ENCODE measurements at places on chromosomes 5 and 9.

GRCh38 chr9:124033348-124033747 lies 21.8 kb downstream of the LHX2 start:
- DNase-seq = no peak

GRCh38 chr5:181234455-181235306 lies 9.0 kb downstream of the RACK1 start:
- DNase-seq = no peak

DNA sequence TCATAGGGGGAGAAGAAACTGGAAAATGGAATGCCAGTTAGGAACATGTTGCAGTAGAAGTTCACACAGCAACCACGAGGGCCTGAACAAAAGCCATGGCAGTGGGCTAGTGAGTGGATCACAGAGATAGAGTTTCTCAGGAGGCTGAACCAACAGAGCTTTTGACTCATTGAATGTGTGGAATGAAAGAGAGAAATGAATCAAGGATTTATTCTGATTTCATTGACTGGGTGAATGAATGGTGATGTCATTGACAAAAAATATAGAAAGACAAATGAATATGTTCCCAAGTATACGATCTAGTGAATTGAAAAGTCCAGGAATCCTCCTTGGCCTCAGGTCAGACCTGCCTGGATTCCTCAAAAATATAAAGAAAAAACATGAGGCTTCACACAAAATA lies 99.2 kb downstream of the ZNF462 start:
- DNase-seq = no peak

DNA sequence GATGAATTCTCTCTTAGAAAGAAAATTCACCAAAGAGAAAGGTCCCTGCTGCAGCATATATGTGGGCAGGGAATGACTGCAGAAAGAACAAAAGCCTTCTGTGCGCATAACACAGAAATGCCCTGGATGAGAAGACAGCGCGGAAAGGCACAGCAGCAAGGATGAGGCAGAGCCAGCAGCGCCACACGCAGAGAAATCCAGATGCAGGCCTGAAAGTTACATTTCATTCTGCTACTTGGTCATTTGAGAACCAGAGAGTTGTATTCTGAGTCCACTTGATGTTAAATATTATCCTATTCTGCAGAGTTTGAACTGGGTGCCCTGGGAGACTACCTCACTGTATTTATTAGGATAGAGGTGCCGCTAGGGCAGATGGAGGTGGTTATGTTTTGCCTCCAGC lies 68.5 kb downstream of the GLDC start:
- DNase-seq = no peak

- DNase-seq = no peak
Measured at GRCh38 chr9:36848946-36849345, 185.1 kb downstream of the PAX5 start.

DNA sequence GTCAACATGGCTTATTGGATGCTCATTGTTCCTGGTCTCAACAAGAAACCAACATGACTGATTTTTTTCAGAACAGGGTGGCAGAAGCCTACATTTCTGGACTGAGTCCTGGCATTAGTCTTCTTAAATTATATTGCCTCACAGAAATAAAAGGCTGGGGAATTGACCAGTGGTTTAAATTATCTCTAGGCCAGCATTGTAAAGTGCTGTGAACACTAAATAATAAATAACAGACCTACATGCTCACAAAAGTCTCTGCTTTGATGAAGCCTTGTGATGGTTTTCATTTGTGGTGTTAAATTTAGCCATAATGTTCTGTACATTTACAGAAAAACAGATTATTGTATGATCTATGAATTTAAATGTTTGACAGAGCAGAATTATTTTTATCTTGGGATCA lies 44.7 kb upstream of the CD180 start:
- no peak for DNase-seq

- DNase-seq = no peak
Measured at GRCh38 chr9:78236551-78236910, 656 bp downstream of the CEP78 start.

GRCh38 chr5:33049298-33049697 lies 338.2 kb downstream of the NPR3 start:
- peak; percentile 67 for DNase-seq

DNA sequence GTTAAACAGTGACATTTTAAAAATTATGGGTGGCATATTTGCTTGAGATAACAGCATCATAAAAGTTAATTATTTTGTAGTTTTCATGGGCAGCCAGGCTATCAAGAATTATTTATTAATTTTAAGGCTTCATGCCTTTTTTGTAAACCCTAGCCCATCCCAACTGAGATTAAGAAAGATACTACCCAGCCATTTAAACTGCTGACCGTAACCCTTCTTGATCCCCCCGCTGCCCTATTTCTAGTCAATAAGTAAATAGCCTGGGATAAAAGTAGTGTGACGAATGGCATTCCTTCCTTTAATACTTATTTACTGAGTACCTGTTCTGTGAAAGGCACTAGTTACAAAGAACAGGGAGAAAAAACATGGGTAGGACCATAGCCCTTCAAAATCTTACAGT lies 88.3 kb downstream of the DROSHA start:
- DNase-seq = no peak

GRCh38 chr9:88775559-88775958 lies 215.7 kb upstream of the S1PR3 start:
- DNase-seq = no peak

GRCh38 chr5:173796721-173797495 lies 91.2 kb upstream of the CPEB4 start:
- no peak for DNase-seq

DNA sequence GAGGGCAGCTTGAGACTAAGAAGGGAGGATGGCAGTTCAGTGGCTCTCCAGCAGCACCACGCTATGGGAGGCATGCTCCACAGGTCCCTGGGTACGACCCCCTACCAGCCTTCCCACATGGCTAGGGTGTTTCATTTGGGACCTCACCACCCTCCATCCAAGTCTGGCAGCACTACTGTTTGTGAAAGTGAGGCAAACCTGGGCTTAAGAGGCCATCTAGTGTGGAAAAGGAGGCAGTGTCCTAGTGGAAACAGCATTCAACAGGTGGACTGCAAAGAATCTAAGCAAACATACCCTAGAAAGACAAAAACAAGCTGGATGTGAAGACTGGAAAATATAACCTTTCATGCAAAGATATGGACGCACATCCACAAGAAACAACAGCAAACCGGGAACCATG lies 4.8 kb upstream of the C5orf47 start:
- DNase-seq = no peak

DNA sequence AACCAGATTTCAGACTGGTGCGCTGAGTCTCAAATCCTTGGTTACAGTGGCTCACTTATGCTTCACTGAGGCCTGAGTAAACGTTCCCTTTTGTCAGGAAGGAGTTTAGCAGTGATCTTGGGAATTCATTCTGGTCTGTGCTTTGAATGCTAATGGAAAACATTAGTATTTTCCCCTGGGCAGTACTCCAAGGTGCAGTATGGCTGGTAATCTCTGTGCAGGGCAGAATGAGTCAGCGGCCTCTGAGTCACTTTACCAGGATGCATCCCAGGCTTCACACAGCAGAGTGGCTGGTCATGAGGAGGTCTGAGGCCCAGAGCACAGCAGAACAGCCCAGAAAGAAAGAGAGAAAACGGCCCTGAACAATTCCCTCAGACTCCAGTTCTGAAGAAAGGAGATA lies 54.0 kb downstream of the PCA3 start:
- peak; percentile 83 for DNase-seq

DNA sequence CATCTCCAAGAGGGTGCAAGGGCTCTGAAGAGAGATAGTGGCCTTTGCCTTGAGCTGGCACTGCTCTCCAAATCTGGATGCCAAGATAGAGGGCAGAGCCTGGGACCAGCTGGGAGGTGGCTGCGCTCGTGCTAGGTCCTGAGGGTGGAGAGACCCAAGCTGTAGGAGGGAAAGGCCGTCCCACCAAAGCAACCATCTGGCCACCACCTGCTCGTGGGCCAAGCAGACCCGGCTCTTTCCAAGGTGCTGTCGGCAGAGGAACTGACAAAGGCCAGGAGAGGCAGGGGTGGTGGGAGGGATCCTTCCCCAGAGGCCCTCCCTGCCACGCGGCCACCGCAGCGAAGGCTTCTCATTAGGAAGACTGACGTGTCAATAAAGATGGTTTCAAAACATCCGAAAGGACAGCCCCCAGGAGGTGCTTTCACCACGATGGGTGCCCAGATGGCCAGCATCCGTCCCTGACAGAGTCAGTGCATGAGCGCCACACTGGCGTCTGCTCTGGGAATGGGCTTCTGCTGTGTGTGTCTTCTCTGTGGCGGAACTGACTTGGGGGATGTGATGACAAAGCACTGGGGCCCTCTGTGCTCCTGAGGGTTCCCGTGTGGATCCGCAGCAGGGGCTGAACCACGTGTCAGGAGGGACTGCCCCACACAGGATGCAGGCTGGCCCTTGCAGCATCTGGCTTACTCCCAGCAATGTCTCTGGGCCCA lies 213.5 kb downstream of the FANCC start:
- no peak for DNase-seq

GRCh38 chr5:15560421-15560820 lies 60.4 kb downstream of the FBXL7 start:
- no peak for DNase-seq

- no peak for DNase-seq
Measured at GRCh38 chr5:127136908-127137307, 63.6 kb upstream of the C5orf63 start.

- DNase-seq = no peak
Measured at GRCh38 chr5:28390341-28390740, 1352.0 kb upstream of the CDH9 start.

DNA sequence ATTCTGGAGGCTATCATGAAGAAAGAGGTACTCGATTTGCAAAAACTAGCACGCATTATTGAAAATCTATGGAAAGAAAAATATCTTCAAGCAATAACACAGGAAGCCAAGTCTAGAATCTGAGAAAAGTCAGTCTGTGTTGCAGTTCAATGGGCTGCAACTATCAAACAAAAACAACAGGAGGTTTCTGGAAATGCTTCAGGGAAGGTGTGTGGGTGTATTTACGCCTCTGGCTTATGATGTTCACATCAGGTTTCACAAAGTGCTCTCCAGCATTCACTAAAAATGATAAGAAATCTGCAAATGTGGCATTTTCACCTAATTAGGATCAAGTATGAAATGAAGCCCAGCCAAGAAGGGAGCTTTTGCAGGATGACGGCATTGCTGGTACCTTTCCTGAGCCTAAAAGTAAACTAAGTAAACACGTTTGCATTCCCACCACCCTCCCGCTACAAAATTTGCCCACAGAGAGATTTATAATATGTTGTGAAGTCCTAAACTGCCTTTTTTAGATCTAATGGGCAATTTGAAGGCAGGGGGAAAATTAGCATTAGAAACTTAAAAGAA lies 146.4 kb downstream of the GABRB2 start:
- DNase-seq = no peak

DNA sequence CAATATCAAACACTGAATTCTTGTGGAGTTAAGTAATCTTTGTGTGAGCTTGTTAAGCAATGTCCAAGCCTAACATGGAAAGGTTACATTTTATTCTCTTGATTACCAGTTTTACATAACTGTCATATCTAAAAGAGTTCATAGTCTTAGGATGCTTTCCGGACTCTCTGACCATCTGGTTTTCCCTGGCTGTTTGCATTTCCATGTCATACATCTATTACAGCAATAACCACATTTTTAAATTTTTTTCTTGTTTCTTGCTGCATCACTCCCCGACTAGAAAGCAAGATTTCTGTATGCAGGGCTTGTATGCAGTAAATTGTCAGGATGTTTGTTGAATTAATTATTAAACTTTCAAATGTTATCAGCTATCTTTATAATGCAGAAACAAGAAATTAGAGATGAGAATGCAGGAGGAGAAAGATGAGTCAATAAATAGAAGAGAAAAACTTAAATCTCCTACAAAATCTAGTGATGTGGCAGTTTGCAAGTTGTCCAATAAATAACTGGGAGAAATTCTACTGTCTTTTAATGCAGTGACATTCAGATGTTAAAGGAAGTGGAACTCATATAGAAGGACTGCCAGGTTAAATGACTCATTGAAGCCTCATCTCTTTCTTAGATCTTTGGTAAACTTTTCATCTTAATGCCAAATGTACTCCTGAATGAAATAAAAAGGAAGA lies 179.6 kb upstream of the SGCD start:
- no peak for DNase-seq

GRCh38 chr9:5518937-5519319 lies 8.6 kb downstream of the PDCD1LG2 start:
- DNase-seq = no peak

- no peak for DNase-seq
Measured at GRCh38 chr9:100196828-100197227, 97.8 kb downstream of the INVS start.

DNA sequence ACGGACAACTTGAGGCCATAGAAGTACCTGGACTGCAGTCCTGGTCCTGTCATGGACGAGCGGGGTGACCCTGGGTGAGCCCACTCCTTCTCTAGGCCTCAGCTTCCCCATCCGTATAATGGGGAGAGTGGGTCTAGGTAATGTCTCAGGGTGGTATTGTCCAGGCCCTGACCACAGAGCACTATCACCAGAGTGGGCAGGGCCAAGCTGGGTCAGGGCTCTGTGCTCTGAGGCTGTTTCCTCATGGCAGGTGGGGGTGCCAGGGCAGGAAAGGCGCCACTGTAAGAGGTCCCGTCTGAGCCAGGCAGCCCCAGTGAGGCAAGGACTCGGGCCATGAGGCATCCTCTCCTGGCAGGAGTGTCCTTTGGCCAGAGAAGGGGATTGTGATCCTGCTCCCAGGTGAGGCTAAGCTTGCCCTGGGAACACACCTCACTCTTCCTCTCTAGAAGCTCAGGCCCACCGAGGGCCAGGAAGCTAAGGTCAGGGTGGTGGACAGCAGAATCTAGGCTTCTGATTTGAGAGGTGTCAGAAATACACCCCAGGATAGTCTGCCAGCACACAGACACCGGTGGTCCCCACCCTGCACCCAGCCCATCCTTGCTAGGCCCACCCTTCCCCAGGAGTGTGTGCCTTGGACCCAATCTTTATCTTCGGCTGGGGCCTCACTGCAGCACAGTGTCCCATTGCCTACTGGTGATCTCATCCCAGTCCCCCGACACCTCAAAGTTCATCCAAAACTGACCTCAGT lies 1.5 kb upstream of the MYOZ3 start:
- DNase-seq = no peak

DNA sequence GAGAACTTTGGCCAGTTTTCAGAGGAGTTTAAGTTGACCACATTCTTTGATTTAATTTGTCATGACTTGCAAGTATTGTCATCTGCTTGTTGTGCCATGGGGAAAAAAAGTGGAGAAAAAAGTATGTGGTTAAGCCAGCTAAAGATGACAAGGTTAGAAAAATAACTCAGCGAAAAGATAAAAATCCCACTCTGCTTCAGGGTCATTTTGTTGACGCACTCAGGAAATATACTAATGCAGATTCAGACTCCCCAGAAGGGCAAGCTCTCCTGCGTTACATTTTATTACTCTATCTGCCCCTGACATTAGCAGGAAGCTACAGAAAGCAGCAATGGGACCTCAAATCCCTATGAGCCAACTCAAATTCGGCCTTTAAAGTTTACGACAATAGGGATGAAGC lies 27.6 kb upstream of the TESK1 start:
- no peak for DNase-seq

DNA sequence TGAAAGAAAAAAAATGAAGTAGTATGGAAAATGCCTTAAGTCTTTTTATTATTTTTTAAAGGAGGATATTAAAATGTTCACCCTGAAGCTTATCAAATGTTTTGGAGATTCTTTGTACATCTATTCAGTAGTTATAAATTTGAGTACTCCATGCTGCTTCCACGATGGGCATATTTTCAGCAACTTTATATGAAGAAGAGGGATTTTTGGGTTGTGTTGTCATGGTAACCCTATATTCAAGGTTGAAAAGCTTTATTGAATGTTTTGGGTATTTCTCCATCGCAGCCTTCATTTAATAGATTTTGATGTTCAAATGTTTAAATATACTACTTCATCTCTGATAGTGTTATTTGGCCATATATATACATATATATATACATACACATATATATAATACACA lies 557.5 kb downstream of the CAAP1 start:
- DNase-seq = no peak

- DNase-seq = no peak
Measured at GRCh38 chr5:56480705-56481427, 247.7 kb upstream of the ANKRD55 start.
